CD14-positive monocyte (primary cell): ENCODE measurements at places on chromosomes 7 and 10.

DNA sequence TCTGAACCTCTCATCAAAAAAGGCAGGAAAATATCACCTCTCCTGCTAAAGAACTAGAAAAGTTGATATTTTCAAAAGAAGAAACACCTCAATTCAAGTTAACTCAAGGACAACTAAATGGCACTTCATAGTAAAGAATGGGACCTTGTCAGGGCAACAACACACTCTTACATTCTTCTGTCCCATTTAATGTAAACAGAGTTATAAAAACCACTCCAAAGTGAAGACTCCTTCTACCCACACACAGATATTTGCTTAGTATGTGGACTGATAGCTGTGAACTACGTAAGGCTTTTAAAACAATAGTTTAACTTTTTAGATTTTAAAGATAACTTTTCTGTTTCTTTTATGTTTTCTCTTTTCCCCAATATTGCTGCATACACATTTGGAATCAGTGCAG, 118.3 kb downstream of the ZNF37A start:
- no peak for DNase-seq

DNA sequence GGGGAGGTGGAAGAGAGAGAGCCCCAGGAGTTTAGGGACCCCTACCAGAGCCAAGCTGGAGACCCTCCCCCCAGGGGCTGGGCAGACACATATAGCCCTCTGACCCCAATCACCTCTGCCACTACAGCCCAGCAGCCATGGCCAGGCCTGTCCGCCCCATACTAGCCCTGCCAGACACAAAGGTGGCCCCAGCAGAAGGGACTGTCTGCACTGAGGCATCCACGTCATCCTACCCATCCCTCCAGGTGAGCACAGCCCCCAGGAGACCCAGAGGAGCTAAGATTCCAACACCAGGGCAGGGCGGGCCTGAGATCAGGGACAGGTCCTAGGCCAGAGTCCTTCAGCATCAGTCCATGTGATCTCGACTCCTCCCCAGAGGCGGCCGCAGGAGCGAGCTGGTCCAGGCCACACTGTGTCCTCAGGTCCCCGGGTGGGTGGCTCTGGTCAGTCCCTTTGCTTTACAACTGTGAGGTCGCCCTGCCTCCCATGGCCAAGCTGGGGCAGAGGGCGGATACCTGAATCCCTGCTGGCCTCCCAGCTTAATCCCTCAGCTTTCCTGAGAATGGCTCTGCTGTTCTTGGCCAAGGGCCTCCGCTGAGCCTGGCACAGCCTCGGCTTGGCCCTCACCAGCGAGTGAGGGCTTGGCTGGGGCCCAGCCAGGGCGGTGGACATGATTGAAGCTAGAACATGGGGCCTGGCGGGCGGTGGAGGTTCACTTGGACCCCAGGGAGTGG, 14.3 kb upstream of the ELN start:
- DNase-seq = no peak

DNA sequence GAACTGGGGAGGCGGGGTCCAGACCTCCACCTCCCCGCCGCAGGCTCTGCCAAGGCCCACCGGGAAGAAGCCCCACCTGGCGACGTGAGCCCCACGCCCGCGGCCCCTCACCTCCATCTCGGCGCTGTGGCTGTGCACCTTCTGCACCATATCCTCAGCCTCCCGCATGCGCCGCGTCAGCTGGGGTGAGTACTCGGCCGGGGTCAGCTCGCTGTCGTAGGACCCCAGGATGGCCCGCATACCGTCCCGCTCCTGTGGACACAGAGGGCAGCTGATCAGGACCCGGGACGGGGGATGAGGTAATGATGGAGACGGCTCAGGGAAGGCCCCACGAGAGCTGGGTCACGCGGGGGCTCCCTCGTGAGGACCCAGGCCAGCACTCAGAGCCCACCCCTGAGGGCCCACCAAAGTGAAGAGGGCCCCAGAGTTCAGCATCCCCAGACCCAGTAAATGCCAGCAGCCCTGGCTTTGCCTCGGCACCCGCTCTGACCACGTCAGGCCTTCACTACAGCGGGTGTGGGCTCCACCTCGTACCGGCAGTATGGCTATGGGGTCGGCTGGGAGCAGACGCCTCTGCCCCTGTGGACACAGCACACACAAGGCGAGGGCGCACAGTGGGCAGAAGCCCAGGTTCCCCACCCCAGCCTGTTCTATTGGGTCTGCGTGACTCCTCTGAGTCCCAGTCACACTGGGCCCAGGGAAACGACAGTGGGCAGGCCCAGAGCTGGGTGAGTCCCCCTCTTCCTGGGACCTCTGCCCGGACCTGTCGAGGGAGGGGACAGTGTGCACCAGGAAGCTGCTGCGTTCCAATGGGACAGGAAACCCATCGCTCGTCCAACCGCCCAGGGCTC, 218.1 kb downstream of the MAD1L1 start:
- DNase-seq = no peak

DNA sequence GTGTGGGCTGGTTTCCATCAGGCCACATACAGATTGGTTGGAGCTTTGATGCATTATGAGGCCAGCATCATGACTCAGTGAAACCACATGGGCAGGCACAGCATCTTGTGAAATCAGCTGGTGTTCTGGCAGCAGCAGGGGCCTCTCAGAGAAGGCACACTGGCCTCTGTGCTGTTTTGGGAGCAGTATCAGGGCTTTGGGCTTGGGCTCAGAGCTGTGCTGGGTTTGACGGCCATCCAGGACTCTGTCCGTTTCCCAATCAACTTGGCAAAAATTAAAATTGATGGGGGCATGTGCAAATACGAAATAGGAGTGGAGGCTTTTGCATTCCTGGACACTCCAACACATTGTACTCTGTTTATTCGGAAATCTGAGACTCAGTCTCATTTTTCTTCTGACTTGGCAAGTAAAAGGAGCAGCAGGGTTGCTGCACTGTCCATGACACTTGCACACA, 190.9 kb downstream of the BMPER start:
- DNase-seq = no peak

DNA sequence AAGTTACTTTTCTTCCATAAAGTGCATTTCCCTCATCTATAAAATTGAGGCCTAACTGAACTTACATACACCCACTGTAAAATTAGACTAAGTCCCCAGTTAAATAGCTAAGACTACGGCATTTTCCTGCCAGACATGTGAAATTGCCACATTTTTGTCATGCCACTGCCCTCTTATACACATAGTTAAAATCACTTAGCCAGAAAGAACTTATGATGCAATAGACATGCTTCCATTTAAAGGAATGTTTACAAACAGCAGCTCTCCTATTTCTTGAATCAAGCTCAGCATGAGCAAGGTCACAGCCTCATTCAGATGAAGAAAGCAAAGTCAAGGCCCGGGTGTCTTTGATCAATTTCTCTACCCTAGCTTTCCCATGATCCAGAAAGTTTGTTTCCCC, 175.7 kb downstream of the LRRN3 start:
- DNase-seq = no peak

DNA sequence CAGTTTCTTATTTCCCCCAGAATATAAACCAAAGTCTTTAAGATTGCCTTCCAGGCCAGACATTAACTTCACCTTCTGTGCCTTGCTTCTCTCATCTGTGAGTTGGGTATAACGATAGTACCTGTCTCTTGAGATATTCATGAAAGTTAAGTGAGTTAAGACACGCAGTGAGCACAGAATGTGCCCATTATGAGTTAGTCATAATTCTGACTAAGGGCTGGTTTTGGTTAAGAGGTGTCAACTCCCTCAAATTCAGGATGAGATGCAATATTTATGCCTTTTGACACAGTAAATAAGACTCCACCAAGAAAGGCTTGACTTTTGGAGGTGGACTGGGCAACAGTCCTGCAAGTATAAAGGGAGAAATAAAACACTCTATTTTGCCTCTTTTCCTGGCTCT, 528.7 kb upstream of the IGFBP3 start:
- no peak for DNase-seq

GRCh38 chr7:128728598-128728997, 10.6 kb upstream of the CALU start:
- DNase-seq = no peak

GRCh38 chr10:103748020-103748419, 107.4 kb downstream of the SH3PXD2A start:
- no peak for DNase-seq

DNA sequence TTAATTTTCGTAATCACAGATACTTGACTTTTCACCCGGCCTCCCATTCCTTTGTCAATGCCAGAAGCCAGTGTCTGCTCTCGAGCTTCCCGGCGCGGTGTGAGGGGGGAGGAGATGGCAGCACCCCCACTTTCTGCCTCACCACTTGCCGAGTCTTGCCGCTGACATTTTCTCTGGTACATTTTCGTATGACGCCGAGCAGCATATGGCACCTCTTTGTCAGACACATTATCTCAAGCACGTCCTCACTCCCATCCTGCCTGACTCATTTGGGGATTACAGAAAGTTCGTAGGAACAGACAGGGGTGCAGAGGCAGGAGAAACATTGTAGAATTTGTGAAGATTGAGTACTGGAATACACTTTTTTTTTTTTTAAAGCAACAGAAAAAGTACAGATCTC, 60.8 kb upstream of the SORCS3 start:
- DNase-seq = no peak

DNA sequence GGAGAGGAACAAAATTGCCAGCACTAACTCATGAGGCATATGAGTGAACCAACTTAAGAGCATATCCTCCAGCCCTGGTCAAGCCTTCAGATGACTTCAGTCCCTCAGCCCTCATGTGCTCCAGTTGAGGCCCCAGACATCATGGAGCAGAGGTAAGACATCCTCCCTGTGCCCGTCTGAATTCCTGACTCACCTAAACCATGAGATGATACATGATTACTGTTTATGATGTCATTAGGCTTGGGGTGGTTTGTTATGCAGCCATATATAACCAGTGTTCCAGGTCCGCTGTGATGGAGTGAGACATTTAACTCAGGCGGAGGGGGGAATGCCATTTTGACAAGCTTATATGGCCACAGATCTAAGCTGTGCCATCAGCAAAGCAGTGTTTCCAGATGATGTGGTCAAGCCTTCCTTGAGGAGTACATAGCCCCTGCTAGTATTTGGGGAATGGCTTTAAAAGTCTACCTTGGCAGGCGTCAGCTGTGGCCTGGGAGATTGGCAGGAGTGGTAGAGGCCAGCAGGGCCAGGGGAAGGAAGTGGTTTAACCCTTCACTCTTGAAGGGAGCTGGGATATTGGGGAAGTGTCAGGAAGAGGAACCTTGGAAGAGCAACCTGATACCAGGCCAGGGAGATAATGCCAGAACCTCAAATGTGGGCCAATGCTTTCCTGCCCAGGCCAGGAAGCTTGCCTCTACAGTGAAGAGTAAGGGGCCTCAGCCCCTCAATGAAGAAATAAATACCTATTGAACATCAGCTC, 343.0 kb upstream of the PODXL start:
- no peak for DNase-seq

GRCh38 chr10:27099448-27099847, 846 bp downstream of the ANKRD26 start:
- no peak for DNase-seq

DNA sequence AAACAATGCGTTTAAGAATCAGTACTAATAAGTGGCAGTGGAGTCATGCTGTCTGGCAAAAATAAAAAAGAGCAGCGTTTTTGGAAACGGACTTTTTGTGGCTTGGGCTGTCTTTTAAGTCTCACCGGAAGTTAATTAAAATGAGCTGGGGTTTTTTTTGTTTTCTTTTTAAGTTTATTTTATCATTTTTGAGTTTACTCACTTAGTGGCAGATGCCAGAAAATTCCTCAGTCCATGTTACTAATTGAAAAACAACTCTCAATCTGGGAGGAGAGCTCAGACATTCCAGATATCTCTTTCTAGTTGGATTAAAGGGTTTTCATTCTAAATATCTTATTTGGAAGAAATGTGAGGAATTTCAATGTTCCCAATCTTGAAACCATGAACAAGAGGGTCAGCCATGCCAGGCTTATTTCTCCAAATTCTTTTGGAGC, 133.8 kb upstream of the AGR3 start:
- DNase-seq = no peak

GRCh38 chr7:101201695-101202602, 1.1 kb upstream of the MOGAT3 start:
- no peak for DNase-seq

DNA sequence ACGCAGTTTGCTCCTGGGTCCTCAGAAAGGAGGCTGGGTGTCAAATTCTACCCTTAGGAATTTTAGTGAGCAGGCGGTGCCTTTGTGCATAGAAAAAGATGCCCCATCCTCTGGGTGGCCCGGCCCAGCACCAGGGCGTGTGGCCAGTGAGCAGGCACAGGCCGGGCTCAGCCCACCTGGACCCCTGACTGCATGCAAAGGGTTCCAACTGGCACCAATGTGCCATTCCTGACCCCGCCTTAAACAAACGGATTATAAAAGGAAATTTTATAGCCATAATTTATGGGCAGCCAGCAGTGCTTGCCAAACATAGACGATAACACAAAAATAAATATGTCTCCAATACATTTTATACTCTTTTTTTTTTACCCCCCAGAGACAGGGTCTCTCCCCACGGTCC, 40.1 kb upstream of the GNA12 start:
- no peak for DNase-seq

GRCh38 chr7:78900806-78901205, 552.7 kb downstream of the MAGI2 start:
- no peak for DNase-seq

- DNase-seq = peak; percentile 65
Observed at GRCh38 chr10:6416892-6417512, 163.1 kb downstream of the PRKCQ start.

- DNase-seq = no peak
Observed at GRCh38 chr7:74017125-74017524, 10.8 kb upstream of the ELN start.

- no peak for DNase-seq
Observed at GRCh38 chr10:121355161-121355560, 243.1 kb downstream of the FGFR2 start.

DNA sequence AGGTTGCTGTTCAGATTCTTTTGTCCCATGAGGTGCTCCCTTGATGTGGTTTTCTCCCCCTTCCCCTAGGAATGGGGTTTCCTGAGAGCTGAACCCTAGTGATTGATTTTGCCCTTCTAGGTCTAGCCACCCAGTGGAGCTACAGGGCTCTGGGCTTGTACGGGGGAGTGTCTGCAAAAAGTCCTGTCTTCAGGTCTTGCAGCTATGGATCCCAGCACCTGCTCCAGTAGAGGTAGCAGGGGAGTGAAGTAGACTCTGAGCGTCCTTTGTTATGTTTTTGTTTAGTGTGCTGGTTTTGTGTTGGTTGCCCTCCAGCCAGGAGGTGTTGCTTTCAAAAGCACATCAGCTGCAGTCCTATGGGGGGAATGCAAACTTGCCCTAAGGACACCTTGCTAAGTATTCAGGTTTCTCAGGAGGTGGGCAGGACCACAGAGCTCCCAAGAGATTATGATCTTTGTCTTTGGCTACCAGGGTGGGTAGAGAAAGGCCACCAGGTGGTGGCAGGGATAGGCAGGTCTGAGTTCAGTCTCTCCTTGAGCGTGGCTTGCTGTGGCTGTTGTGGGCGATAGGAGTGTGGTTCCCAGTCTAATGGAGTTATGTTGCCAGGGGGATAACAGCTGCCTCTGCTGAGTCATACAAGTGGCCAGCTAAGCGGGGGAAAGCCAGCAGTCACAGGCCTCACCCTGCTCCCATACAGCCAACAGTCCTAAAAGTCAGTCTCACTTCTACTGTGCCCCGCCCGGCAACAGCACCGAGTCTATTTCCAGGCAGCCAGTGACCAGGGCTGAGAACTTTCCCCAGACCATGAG, 92.4 kb upstream of the JCAD start:
- DNase-seq = peak; percentile 4
